ENCODE measurements at places on chromosomes 1 and 21.

- DNase-seq = no peak
Measured at GRCh38 chr1:228008391-228009115, 1.8 kb downstream of the WNT3A start.

DNA sequence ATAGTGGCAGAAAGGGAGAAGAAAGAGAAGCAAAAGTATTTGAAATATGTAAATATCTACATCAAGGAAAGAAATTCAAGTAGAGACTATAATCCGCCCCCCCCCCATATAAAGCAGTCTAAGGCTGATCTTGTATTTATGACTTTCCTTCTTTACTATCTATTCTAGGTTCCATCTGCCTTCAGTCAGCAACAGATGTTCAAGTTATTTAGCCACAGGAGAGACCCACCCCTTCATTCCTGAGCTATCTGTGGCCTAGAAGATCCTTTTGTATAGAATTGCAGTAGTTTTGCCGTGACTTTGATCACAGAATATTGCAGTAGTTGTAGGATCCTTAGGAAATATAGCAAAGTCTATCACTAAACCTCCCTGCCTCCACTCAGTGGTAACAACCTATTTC is 10.7 kb upstream of the BSDC1 start:
- DNase-seq = no peak

DNA sequence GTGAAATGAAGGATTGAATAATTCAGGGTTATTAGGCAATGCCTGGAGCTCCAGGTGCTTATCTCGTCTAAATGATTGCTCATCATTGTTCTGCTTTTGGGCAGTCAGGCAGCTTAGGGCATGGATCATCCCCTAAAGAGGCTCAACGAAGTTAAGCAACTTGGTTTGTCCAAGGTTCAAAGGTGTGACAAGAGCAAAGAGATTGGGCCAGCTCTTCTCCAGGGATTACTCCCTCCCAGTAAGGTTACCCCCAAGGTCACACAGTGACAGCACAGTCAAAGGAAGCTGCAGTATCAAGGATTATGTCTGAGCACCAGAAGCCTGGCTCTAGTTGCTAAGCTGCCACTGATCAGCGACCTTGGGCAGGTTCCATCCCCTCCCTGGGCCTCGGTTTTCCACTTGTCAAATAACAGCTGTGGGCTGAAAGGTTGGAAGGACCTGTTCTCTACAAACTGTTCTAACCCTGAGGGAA is 6.8 kb downstream of the ETNK2 start:
- no peak for DNase-seq

GRCh38 chr1:39632323-39632681 is 7.1 kb downstream of the HEYL start:
- no peak for DNase-seq

GRCh38 chr1:19179597-19180264 is 30.3 kb downstream of the UBR4 start:
- no peak for DNase-seq

GRCh38 chr1:81155131-81155530 is 645.6 kb upstream of the ADGRL2 start:
- no peak for DNase-seq

DNA sequence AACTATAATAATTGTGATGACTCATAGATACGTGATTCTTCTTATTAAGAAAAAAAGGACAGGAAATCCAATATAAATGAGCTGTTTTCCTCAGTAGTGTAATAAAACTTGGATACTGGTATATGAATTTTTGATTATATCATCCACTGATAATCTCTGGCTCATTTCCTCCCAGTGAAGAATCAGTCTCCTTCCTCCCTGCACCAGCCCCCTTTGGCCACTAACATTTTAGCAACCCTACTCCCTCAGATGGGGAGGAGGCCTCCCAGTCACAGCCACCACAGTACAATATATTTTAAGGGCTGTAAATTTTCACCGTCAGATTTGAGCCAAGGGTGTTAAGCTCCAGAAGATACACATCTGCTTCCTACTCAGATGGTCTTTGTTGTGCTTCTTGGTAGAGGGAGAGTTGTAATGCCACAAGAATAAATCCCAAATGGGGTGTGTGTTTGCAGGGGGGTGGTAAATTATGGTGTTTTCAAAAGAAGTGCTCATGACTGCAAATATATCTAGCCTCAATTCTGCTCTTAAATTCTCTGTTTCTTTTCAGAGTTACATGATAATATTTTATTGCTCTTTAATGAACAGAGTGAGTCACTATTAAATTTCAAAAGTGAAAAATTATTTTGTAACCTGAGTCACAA is 153.5 kb downstream of the HLX start:
- no peak for DNase-seq

GRCh38 chr1:234578735-234579134 is 31.2 kb downstream of the IRF2BP2 start:
- DNase-seq = no peak
